ENCODE measurements at places on chromosomes 6 and 20. TPM values are rescaled to one million over a fixed set of nuclear protein-coding genes. Genes with fewer than 3 reads are reported as not detected.
A peak's percentile ranks its signal among the peaks of the same experiment; 100 is the strongest.

RBPJL gene
- total RNA-seq, result not detected

ADGRF5 gene
- not detected for total RNA-seq

SLA2 gene
- total RNA-seq, result 0.19 TPM

OR14J1 gene
- total RNA-seq, result not detected

TBX18 gene
- total RNA-seq, result not detected

DNA sequence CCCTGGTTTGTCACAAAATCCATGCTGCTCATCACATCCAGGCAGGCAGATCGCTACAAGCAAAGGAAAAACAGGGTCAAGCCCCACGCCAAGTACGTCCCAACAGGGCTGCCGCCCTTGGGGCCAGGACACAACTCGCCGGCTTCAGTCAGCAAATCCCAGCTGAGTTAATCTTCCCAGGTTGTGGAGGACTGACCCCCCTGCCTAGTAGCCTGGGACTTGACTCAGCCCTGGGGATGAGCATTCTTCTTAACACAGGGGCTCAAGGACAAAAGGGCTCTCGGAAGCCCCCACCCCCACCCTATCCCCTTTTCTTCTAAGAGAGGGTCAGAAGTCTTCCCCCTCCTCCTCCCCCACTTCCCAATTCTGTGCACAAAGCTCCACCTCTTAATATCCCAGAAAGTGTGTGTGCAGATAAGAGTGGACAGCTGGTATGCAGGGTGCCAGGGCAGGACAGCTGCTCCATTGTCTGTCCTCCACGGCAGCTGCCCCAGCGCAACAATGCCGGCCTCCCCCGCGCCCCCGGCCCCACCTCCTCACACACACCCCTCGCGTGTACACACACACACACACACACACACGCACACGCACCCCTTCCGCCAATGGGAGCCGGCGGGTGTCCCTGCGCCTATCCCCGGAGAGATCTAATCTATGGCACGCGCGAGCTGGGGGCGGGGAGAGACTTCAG, 4.5 kb downstream of the DLL1 start:
- H3K4me3 ChIP-seq, result no peak overlapping the region
- H3K27me3 ChIP-seq, result no peaks in the 10 kb centered on the region
- H3K4me1 ChIP-seq, result peaks cover 8% of the 10 kb centered on the region
- no peak for DNase-seq
- no peak overlapping the region for H3K27ac ChIP-seq

GRCh38 chr20:25532971-25533391, 52.4 kb downstream of the NINL start:
- H3K27me3 ChIP-seq, result no peaks in the 10 kb centered on the region
- no peaks in the 10 kb centered on the region for H3K36me3 ChIP-seq
- no peak overlapping the region for H3K27ac ChIP-seq
- no peak for DNase-seq

DNA sequence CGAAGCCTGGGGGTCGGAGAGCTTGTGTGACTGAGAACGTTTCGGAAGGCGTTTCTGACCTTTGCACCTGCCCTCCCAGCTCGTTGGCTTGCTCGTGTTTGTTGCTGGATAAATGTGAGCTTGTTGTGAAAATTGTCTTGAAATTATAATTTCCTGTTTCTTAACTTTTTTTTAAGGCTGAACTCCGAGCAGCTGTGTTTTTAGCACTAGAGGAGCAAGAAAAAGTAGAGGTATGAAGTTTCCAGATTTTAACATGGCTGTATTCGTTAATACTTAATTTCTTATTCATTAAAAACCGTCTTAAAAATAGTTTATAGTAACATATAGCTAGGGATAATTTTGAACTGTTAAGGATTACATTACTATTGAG, 672 bp downstream of the CEP43 start:
- H3K27me3 ChIP-seq, result no peaks in the 10 kb centered on the region
- H3K27ac ChIP-seq, result peak overlapping the region; percentile 31
- peak overlapping the region; percentile 97 for H3K4me3 ChIP-seq
- H3K36me3 ChIP-seq, result peaks cover 39% of the 10 kb centered on the region

- no peaks in the 10 kb centered on the region for H3K27me3 ChIP-seq
- H3K36me3 ChIP-seq, result no peaks in the 10 kb centered on the region
- H3K4me3 ChIP-seq, result no peak overlapping the region
- H3K27ac ChIP-seq, result no peak overlapping the region
- DNase-seq, result no peak
Observed at GRCh38 chr20:37914672-37915433, 11.9 kb downstream of the VSTM2L start.

DNA sequence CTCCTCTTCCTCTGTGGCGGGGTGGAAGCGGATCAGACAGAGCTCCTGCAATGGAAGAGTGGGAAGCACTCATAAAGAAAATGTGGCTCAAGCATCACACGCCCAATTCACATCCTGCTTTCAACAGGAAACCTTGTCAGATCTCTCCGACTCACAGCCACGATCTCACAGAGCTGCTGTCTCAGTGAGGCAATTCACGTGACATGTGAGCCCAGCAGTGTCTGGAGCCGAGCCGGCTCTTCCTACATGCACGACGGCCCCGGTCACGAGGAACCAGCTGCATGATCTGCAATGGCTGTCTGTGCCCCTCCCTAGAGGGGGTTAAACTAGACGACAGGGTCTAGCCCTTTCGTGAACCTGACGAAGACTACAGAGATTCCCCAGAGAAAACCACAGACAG, 29.5 kb upstream of the TCFL5 start:
- H3K27me3 ChIP-seq, result no peaks in the 10 kb centered on the region
- no peak for DNase-seq
- H3K4me3 ChIP-seq, result no peak overlapping the region

- no peaks in the 10 kb centered on the region for H3K36me3 ChIP-seq
- H3K27me3 ChIP-seq, result no peaks in the 10 kb centered on the region
- DNase-seq, result no peak
- no peak overlapping the region for H3K27ac ChIP-seq
- peaks cover 7% of the 10 kb centered on the region for H3K4me1 ChIP-seq
Observed at GRCh38 chr6:142816031-142816430, 128.9 kb downstream of the HIVEP2 start.

GRCh38 chr6:21521276-21521675, 72.3 kb upstream of the SOX4 start:
- H3K4me3 ChIP-seq, result no peak overlapping the region
- no peaks in the 10 kb centered on the region for H3K27me3 ChIP-seq
- H3K36me3 ChIP-seq, result no peaks in the 10 kb centered on the region
- DNase-seq, result no peak
- no peaks in the 10 kb centered on the region for H3K4me1 ChIP-seq

DNA sequence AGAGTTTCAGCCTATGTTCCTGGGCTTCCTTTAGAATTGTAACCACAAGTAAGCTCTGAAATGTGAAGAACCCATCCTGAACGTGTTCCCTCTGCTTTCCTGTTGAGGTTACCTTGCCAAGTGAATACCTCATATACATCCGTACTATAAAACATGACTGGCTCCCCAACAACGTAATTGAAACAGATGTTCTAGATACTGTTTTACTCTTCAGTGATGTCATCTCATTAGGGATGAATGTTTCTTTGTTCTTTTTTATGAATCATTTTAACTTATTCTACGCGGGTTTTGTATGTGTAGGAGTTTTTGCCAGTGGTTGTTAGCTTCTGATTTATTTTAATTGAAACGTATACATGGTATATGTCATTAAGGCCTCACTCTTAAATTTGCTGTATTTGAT, 166.8 kb downstream of the SAMD5 start:
- H3K27ac ChIP-seq, result no peak overlapping the region
- no peaks in the 10 kb centered on the region for H3K4me1 ChIP-seq
- no peaks in the 10 kb centered on the region for H3K27me3 ChIP-seq
- no peaks in the 10 kb centered on the region for H3K36me3 ChIP-seq
- H3K4me3 ChIP-seq, result no peak overlapping the region

- no peaks in the 10 kb centered on the region for H3K4me1 ChIP-seq
- no peak for DNase-seq
- H3K4me3 ChIP-seq, result no peak overlapping the region
- H3K27ac ChIP-seq, result no peak overlapping the region
Observed at GRCh38 chr6:5012519-5012918, 8.7 kb upstream of the RPP40 start.

- H3K36me3 ChIP-seq, result no peaks in the 10 kb centered on the region
- no peaks in the 10 kb centered on the region for H3K27me3 ChIP-seq
- no peak for DNase-seq
- H3K4me1 ChIP-seq, result no peaks in the 10 kb centered on the region
- H3K27ac ChIP-seq, result no peak overlapping the region
Observed at GRCh38 chr6:127538750-127539264, 19.7 kb upstream of the MTCL3 start.

DNA sequence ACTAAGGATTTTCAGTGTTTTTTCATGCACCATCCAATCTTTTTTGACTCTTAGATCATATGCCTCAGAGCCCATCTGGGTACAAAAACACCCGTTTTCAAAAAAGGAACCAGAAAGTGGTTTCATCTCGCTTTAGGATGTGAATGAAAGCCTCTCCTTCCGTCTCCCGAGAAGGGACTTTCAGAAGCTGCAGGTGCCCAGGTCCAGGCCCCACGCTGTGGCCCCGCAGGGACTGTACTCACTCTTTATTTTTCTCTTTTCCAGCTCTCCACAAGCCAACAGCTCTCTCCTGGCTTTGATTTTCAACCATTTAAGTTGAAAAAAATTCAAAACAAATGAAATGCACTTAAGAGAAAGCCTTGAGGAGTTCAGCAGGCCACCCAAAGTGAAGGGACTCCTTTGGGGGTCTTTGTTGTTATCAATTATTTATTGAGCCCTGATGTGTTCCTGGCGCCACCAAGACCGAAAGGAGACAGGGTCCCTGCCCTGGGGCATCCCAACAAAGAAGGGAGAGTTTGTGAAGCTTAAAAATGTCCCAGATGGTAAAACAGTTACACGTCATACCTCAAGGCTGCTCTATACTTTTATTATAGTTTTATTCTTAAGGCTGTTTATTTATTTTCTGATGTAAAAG, 467.3 kb downstream of the PREX1 start:
- no peaks in the 10 kb centered on the region for H3K36me3 ChIP-seq
- no peak for DNase-seq
- H3K27ac ChIP-seq, result no peak overlapping the region
- H3K4me3 ChIP-seq, result no peak overlapping the region
- H3K27me3 ChIP-seq, result no peaks in the 10 kb centered on the region
- H3K4me1 ChIP-seq, result no peaks in the 10 kb centered on the region

- no peaks in the 10 kb centered on the region for H3K36me3 ChIP-seq
- H3K27me3 ChIP-seq, result no peaks in the 10 kb centered on the region
- no peak for DNase-seq
- H3K4me1 ChIP-seq, result peaks cover 52% of the 10 kb centered on the region
Observed at GRCh38 chr6:150413198-150413597, 44.4 kb downstream of the IYD start.

- H3K4me3 ChIP-seq, result no peak overlapping the region
- H3K36me3 ChIP-seq, result no peaks in the 10 kb centered on the region
- H3K27ac ChIP-seq, result no peak overlapping the region
- H3K4me1 ChIP-seq, result no peaks in the 10 kb centered on the region
Observed at GRCh38 chr6:133756078-133756695, 132.7 kb upstream of the TCF21 start.

- no peak for DNase-seq
- no peak overlapping the region for H3K4me3 ChIP-seq
- no peaks in the 10 kb centered on the region for H3K36me3 ChIP-seq
- no peaks in the 10 kb centered on the region for H3K27me3 ChIP-seq
- H3K4me1 ChIP-seq, result no peaks in the 10 kb centered on the region
Observed at GRCh38 chr20:59776059-59776603, 157.3 kb downstream of the SYCP2 start.

DNA sequence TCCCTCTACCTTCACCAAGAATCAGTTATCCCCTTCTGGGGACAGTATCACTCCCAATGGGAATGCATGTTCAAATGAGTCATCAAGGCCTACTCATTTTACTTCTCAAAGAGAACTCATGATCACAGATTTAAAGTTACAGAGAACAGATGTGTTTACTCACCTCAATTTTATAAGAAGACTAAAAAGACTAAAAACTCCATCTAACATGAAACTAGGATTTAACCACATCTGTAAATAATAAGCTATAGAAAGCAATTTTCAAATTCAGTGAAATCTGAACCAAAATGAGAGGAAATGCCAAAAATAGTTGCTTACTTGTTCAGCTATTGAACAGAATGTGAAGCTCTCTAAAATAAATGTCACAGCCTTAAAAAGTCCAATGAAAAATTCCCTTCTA, 300.1 kb upstream of the KCNQ5 start:
- H3K36me3 ChIP-seq, result no peaks in the 10 kb centered on the region
- no peak overlapping the region for H3K27ac ChIP-seq
- no peak overlapping the region for H3K4me3 ChIP-seq
- DNase-seq, result no peak

DNA sequence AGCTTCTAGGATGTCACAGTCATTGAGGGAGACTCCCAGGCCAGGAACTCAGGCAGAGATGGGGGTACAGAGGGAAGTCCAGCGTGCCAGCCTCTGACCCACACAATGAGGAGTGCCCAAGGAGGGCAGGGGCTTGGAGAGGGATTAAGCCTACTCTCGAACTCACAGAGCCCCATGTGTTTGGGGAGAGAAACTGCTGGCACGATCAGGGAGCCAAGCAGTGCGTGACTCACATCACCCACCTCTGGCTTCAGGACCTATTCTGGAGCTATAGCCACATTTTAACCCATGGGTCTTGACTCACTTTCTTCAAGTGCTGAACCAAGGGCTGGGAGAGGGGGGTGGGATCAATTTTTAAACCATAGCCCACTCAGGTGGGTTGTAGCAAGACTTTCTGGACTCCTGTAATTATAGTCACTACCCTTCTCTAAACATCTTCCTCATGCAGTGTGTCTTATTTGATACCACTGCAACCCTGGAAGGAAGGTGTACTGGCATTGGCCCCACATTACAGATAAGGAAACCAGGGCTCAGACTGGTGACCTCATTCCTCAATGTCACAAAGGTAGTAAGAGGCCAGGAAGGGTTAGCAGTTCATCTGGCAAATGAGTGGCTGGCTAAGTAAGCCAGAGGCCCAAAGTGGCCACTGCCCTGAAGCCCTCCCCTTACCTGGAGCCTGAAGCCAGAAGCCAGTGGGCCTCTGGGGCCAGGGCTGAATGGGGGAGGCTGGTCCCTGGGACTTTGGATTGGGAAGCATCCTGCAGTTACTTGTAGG, 12.0 kb downstream of the FOXP4 start:
- H3K36me3 ChIP-seq, result no peaks in the 10 kb centered on the region
- no peak for DNase-seq
- no peaks in the 10 kb centered on the region for H3K27me3 ChIP-seq
- no peak overlapping the region for H3K4me3 ChIP-seq

DNA sequence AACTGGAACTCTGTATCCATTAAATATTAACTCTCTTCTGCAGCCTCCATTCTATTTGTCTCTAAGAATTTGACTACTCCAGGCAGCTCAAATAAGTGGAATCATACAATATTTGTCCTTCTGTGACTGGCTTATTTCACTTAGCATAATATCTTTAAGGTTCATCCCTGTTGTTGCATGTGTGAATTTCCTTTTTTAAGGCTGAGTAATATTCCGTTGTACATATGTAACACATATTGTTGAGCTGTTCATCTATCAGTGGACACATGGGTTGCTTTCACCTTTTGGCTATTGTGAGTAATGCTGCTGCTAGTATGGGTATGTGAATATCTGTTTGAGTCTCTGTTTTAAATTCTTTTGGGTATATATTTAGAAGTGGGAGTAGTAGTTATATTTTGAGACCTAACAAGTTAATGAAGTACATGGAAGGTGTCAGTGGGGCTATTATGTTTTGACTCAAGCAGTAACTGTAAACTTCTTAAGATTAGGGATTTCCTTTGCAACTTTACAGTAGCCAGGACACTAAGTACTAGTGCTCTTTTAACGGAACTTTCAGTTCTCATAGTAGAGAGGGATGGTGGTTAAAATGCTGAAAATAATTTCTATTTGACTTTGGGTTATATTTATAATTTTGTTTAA, 29.7 kb upstream of the TMEM217 start:
- no peaks in the 10 kb centered on the region for H3K4me1 ChIP-seq
- H3K27me3 ChIP-seq, result no peaks in the 10 kb centered on the region
- no peak overlapping the region for H3K27ac ChIP-seq
- no peak for DNase-seq

All from Karpas-422 (cell line).